ENCODE measurements at places on chromosomes 5 and 9. TPM values are rescaled to one million over a fixed set of nuclear protein-coding genes. Genes with fewer than 3 reads are reported as not detected.

The ZCCHC10 gene
- polyA plus RNA-seq: 33.1 TPM

The PDGFRB gene
- 77.4 TPM for polyA plus RNA-seq

- no peak for DNase-seq
Observed at GRCh38 chr9:35598866-35599590, 6.0 kb upstream of the TESK1 start.

DNA sequence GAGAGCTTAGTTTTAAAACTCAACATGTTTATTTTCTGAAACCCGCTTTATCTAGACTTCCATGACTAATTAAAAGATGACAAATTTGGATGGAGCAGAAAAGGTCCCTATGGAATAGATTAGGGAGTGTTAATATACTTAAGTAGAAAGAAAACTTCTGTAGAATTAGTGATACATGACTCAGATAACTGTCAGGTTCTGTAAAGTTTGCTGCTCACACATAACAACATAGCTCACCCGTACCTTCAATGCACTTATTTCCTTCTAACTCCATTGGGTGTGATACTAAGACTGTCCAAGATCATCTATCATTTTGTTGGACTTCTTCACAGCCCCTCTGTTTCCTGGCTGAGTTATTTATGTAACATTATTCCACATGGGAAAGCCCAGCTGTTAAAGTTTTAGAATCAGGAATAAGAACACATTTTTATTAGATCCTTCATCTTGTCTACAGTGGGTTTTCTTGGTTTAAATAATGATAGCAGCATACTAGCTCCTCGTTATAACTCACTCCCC lies 27.8 kb downstream of the TMEM167A start:
- DNase-seq: no peak

DNA sequence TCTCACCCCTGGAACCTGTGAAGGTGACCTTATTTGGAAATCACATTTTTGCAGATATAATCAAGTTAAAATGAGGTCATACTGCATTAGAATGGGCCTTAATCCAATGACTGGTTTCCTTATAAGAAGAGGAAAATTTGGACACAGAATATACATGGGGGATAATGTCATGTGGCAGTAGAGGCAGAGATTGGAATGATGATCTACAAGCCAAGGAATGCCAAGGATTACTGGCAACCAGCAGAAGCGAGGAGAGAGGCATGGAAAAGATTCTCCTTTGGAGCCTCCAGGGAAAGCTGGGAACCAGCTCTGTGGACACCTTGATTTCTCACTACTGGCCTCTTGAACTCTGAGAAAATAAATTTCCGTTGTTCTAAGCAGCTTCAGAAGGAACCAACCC lies 20.2 kb upstream of the CEP78 start:
- no peak for DNase-seq
